ENCODE measurements at places on chromosomes 4 and X.

- DNase-seq, result peak; percentile 51
These were observed 57.1 kb upstream of the PJA1 start for GRCh38 chrX:69222103-69223090.

- DNase-seq, result no peak
These were observed 3.5 kb upstream of the C4orf17 start for GRCh38 chr4:99507349-99507748.

DNA sequence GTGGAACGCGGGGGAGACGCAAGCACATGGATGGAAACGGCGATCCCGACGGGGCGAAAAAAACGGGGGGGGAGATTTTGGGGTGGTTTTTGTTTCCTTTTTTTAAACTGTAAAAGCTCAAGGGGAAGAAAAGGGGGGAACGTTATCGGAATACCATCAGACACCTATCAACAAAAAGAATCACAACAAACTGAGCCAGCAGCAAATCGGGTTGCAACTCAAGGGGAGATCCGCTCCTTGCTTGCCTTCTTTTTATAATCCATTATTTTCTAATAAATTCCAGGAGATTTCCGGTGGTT is 616 bp downstream of the MAML3 start:
- DNase-seq, result no peak

- DNase-seq, result no peak
These were observed 646.0 kb upstream of the PITX2 start for GRCh38 chr4:111268769-111269414.

- DNase-seq, result no peak
These were observed 254.7 kb downstream of the PALLD start for GRCh38 chr4:168751263-168752225.

GRCh38 chrX:122091571-122091970 is 1044.2 kb downstream of the GLUD2 start:
- DNase-seq, result no peak

DNA sequence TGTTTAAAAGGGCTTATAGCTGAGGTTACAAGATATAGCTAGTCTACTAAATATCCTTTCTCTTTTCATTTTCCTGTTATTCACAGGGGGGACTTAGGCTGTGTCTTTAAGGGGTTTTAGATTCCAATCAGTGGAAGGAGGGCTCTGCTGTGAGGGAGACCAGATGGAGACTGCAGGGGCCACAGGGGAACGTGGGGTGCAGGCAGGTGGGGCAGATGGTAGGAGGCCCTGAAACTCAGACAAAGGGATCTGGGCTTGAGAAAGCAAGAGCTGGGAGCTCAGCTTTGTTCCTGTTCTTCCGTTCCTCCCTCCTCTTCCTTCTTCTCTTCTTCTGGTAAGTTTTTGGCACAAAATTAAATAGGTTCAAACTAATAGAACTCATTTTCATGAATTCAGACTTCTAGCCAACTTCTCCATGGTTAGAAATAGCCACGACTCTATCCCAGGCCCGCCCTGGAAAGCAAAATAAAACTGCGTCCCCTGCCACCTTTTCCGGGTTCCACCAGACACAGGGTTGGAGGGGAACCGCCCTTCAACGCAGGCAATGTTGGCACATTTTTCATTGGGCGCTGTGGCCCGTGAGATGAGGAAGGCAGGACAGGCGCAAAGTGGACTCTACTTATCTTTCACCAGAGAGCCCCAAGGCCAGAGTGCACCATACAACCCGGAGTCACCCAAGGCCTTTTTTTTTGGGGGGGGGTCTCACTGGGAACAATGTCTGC is 3.5 kb upstream of the TMSB4X start:
- peak; percentile 65 for DNase-seq

DNA sequence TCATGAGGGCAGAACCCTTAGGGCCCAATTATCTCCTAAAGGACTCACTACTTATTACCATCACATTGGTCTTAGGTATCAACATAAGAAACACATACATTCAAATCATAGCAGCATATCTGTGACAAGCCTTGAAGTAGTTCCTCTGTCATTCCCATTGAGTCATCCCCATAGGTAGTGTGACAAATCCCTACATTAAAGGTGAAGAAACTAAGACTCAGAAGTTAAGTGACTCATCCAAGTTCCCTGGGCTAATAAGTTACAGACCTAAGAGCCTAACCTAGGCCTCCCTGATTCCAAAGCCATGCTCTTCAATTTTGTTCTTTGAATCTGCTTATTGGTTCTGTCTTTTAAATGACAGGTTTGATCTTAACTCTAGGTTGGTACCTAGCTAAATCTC is 58.2 kb downstream of the CD38 start:
- no peak for DNase-seq

DNA sequence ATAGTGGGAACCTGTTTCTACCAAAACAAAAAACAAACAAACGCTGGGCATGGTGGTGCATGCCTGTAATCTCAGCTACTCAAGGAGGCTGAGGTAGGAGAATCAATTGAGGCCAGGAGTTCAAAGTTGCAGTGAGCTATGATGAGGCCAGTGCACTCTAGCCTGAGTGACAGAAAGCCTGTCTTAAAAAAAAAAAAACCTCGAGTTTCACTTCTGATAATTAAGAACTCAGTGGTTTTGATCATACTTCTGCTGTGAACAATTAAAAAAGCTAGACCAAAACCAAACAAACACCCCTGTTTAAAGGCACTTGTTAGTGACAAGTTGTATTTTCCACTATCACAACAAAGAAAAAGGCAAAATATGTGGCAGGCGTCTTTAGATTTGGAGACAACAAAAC is 15.0 kb upstream of the UBE2D3 start:
- no peak for DNase-seq

GRCh38 chr4:162131256-162131655 is 32.5 kb downstream of the FSTL5 start:
- no peak for DNase-seq

GRCh38 chr4:1353186-1354055 is 6.4 kb downstream of the UVSSA start:
- no peak for DNase-seq

- no peak for DNase-seq
These were observed 66.5 kb upstream of the ADRA2C start for GRCh38 chr4:3699678-3700077.

DNA sequence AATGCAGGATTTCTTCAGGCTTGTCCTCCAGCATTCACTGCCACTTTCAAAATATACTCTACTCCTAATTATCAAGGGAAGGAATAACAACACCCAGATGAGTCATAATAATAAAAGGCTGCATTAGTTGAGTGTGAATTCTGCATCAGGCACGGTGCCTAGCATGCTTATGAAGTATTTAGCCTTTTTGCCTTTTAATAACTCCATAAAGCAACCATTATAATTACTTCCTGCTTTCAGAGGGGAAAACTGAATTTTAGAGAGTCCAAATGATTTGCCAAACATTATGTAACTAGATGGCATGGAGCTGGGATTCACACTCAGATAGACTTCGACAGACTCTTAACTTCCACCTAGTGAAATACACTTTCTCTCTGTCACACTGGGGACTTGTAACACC is 2365.5 kb downstream of the PCDH7 start:
- DNase-seq, result no peak

GRCh38 chr4:4791299-4792111 is 68.0 kb upstream of the MSX1 start:
- no peak for DNase-seq

GRCh38 chr4:155946486-155946885 is 7.2 kb downstream of the CTSO start:
- DNase-seq, result no peak

- DNase-seq, result no peak
These were observed 6.0 kb downstream of the DMD start for GRCh38 chrX:33205321-33205720.

DNA sequence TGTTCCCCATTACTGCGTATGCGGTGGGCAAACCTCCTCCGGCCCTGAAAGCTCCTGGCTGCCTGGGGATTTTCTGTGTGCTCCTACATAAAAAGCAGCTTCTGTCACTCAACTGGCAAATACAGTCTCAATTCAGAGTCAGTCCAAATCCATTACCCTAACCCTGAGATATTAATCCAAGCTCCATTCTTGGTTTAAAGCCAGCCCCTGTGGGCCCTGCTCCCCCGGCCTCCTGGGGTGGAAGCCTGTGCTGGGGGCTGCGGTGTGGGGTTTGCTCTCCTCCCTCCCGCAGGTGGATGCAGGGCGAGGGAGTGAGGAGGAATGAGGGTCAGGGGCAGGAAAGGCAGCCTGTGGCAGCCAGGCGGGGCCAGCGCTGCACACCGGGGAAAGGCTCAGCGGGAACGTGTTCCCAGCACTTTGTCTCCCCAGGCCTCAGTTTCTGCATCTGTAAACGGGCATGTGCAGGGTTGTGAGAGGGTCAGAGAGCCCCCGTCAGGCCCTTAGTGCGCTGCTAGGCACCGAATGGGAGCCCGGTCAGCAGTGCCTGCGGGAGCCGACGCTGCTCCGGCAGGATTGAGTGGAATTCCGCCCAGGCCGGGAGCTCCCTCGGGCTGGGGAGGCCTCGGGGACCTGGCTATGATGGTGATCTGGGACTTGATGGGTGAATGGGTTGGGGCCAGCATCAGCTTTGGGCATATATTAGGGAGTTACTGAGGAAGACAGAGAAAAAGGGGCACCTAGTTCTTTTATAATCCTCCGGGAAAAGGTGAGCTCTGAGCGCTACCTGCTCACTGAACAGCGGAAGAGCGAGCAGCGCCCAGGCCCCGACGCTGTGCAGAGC is 6.3 kb upstream of the RGS12 start:
- no peak for DNase-seq

DNA sequence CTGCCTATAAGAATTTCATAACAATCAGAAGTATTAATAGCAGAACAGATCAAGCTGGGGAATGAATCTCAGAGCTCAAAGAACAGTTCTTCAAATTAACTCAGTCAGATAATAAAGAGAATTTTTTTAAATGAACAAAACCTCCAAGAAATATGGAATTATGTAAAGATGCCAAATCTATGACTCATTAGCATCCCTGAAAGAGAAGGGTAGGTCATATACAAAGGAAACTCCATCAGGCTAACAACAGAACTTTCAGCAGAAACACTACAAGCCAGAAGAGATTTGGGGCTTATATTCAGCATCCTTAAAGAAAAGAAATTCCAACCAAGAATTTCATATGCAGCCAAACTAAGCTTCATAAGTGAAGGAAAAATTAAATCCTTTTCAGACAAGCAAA is 28.6 kb downstream of the CBR4 start:
- no peak for DNase-seq

GRCh38 chr4:82898322-82899243 is 2.0 kb upstream of the THAP9 start:
- peak; percentile 15 for DNase-seq

DNA sequence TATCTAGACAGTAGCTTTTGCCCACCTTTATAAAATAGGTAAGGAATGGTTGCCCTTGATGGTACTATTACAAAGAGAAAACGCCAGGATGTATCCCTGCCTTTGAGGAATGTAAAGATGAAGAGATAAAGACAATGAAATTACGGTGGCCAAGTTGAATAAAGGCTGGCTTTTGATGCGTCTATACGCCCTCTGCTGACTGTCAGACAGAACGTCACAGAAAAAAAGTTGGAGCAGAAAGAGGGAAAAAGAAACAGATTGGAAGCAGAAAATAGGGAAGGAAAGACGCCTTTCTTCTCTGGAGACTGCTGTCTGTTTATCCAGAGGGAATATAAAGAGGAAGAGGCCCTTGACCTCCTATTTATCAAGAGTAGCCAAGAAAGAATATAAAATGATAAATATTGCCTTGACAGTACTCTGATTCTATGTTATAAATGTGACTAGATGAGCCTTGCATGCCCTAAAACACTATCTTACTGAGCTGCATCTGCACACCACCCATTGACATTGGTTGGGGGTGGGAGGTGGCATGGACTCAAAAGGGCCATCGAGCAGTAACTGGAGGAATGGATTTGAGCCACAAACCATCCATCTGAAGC is 30.6 kb downstream of the PCDH19 start:
- no peak for DNase-seq

All from mucosa of gallbladder (tissue), 1 donor.